ENCODE measurements at places on chromosomes 1 and 21. TPM values are rescaled to one million over a fixed set of nuclear protein-coding genes. Genes with fewer than 3 reads are reported as not detected.

SAMD11 gene
- polyA plus RNA-seq, result 8.2 TPM

- DNase-seq, result peak; percentile 49
Measured at GRCh38 chr21:38067086-38067739, 151.0 kb upstream of the KCNJ6 start.

OLFM3 gene
- polyA plus RNA-seq, result not detected

GRCh38 chr1:119504831-119505230 lies 2.2 kb upstream of the HSD3B1 start:
- no peak for DNase-seq

PPT1 gene
- polyA plus RNA-seq, result 54.0 TPM

GRCh38 chr1:68276448-68276847 lies 44.1 kb upstream of the WLS start:
- no peak for DNase-seq

POTED gene
- not detected for polyA plus RNA-seq

FALEC gene
- 0.71 TPM for polyA plus RNA-seq

- DNase-seq, result no peak
Measured at GRCh38 chr1:5908461-5909375, 83.5 kb downstream of the NPHP4 start.

DNA sequence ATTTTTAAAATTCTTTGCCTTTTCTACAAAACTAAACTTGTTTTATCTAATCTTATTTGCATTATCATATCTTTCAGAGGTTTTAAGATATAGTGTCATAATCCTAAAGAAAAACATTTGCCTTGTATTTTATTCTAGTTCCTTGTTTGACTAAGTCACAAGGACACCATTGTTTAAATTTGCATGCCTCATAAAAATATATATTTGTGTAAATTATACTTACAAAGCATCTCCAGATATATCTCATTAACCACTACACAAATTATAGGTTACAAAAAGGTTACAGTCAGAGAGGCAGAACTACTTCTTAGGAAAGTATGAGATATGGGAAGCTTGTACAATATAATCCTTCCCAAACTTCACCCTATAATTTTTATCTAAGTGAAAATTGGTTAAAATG lies 4.2 kb upstream of the RGS13 start:
- no peak for DNase-seq

IFI44L gene
- polyA plus RNA-seq, result 0.23 TPM

DNA sequence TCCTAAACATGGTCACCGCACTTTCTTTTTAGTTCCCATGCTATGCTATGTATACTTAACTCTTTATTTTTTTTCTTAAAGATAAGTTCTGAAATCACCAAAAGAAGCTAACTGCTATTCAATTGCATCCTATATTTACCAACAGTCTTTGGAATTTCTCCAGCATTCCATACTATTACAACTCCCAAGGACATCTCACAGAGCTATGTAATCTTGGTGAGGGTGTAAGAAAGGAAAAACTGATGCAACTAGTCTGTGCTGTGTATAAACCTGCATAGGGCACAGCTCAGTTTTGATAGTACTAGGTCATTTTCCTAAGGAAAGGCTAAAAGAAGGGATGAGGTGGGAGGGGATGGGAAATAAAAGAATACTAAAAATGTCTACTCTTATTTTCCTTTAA lies 78.0 kb downstream of the PTPN14 start:
- peak; percentile 86 for DNase-seq

GRCh38 chr21:39397646-39398385 lies 47.8 kb downstream of the LCA5L start:
- DNase-seq, result peak; percentile 43

GRCh38 chr1:166489670-166490436 lies 323.1 kb upstream of the FAM78B start:
- DNase-seq, result peak; percentile 29

ADCY10 gene
- polyA plus RNA-seq, result not detected

DNA sequence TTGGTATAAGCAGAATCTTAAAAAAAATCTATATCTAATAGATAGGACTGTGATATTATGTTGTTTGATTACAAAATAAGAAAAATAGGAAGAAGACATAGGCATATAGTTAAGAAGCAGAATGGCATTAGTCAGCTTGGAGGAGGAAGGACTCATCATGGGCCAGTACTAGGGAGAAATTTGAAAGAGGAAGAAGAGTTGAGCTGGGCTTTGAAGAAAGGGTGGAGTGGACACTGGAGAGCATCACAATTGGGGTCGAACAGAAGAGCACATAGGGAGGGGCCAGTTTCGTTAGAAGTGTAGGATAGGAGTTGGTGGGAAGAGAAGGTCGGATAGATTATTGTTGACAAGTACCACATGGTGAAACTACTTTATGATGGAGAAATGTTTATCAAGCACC lies 129.3 kb downstream of the CACHD1 start:
- DNase-seq, result peak; percentile 12

Measured in GM23248 (cell line).